ENCODE measurements at places on chromosomes 11 and 22. TPM values are rescaled to one million over a fixed set of nuclear protein-coding genes. Genes with fewer than 3 reads are reported as not detected.

GRCh38 chr11:82267186-82267585 lies 466.5 kb downstream of the FAM181B start:
- no peak for DNase-seq
- no peaks in the 10 kb centered on the region for H3K4me1 ChIP-seq
- no peaks in the 10 kb centered on the region for H3K36me3 ChIP-seq
- no peak overlapping the region for H3K4me3 ChIP-seq
- H3K27ac ChIP-seq, result no peak overlapping the region

DNA sequence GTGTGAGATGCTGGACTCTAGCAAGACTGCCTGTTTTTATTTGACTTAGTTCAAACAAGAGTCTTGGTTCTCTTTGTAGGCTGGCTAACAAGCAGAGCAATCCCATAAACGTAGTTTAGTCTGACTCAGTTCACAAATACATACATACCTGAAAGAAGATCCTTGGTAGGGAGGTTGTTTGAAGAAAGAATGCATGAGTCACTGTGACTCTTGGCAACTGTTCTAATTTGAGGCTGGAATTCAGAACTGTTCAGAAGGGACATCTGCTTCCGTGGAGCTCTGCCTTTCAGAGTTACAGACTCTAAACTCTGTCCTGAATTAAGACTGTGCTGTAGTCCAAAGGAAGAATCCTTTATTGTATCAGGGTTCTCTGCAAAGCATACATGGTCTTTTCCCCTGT lies 32.2 kb downstream of the C2CD3 start:
- H3K27ac ChIP-seq, result no peak overlapping the region
- H3K27me3 ChIP-seq, result no peaks in the 10 kb centered on the region
- no peaks in the 10 kb centered on the region for H3K36me3 ChIP-seq
- DNase-seq, result peak; percentile 99

DNA sequence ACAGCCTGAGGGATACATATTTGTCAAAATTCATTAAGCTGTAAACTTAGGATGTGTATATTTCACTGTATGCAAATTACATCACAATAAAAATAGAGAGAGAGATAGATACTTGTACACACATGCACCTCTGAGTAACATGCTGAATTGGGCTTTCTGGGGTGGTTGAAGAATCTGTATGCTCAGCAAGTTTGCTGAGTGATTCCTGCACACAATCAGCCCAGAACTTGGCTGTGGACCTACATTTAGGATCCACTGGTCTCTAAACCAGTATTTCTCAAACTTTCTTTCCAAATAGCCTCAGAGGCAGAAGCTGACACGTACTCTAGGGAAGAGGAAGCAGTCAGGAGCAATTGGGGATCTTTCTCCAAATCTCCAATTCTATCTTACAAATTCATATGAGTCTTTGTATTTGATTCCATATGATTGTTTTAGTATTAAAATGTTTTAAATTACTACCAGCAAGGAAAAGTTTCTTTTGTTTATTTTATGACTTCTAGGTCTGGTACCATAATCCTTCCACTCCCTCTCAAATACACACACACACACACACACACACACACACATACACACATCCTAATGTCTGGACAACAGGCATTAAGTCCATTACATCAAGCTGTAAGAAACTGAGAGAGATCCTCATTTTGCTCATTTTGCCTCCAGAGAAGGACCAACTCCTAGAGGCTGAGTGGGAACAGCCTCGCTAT lies 20.0 kb downstream of the SYT13 start:
- no peak for DNase-seq

The IGSF9B gene
- total RNA-seq, result 0.26 TPM

The TXN2 gene
- total RNA-seq, result 20.5 TPM

The ZNF215 gene
- total RNA-seq, result 3.6 TPM

All from fibroblast of lung (primary cell).